Activated B cell treated with CpG ODN at 0.5 μM for 24 hours (primary cell): ENCODE measurements at places on chromosomes 11 and 22. TPM values are rescaled to one million over a fixed set of nuclear protein-coding genes. Genes with fewer than 3 reads are reported as not detected.

DNA sequence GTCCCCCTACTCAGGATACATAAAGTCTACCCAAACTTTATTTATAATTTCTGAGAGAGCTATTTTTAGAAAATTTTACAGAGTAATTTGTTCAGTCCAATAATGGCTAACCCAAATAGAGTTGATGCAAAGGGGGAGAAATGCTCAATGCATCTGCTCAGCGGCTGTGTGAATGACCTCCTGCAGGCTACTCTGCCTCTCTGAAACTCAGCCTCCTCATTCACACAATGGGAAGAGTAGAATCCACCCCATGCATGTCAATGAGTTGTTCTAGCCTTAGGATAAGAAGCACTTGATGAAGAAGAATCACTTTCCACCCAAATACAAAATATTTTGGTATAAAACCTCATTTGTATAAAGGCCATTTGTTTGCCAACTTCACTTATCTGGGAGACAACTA is 1204.0 kb downstream of the LRRC4C start:
- no peak overlapping the region for H3K27ac ChIP-seq
- H3K36me3 ChIP-seq: no peaks in the 10 kb centered on the region
- no peak overlapping the region for H3K4me3 ChIP-seq
- no peak for DNase-seq

- no peaks in the 10 kb centered on the region for H3K36me3 ChIP-seq
- H3K27ac ChIP-seq: peak overlapping the region; percentile 92
- peak overlapping the region; percentile 53 for H3K4me3 ChIP-seq
- peaks cover 56% of the 10 kb centered on the region for H3K4me1 ChIP-seq
- H3K27me3 ChIP-seq: no peaks in the 10 kb centered on the region
These were observed 6.4 kb upstream of the IFITM3 start for GRCh38 chr11:326842-327580.

- no peaks in the 10 kb centered on the region for H3K27me3 ChIP-seq
- H3K4me1 ChIP-seq: no peaks in the 10 kb centered on the region
- H3K36me3 ChIP-seq: no peaks in the 10 kb centered on the region
- no peak overlapping the region for H3K27ac ChIP-seq
- DNase-seq: no peak
These were observed 346.0 kb upstream of the C11orf87 start for GRCh38 chr11:109075976-109076375.

DNA sequence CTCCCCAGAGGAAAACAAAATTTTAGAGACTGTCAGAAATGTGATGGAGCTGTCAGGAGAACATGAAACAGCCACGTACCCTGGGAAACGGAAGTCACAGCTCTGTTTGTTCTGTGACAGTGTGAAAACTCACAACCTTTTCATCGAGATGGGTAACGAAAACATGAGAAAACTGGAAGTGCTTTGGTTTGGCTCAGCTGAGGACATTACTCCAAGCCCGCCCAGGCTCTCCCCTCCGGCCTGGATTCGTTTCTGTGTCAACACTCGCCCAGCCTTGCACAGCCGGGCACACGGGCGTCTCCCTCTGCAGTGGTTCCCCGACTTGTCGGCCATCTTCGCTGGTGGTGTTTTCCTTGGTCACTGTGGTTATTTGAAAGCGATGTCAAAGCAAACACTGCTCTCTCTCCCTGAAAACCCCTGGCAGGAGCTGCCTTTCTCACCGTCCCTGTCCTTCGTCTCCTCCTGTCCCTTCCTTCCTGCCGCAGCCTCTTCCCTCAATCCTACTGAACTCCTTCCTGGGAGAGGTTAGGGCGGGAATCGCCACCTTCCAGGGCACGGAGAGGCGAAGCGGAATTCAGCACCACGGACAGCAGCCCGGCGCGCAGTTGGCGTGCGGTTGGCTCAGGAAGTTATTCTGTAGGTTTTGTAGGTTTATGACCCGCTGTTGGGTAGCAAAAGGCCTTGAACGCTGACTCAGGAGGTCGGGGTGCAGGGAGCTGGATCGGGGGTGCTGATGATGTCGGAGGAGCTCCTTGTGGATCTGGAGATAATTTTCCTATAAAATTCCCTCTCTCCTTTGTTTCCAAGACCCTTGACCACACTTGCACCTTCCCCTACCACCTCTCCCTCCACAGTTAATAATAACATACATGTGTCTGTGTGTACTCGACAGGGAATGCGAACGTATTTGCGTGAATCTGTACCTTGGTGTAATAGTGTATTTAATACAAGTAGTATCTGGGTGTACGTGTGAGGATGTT is 13.1 kb upstream of the RPS19BP1 start:
- H3K27me3 ChIP-seq: peaks cover 50% of the 10 kb centered on the region
- H3K4me3 ChIP-seq: no peak overlapping the region
- H3K27ac ChIP-seq: no peak overlapping the region
- no peaks in the 10 kb centered on the region for H3K36me3 ChIP-seq

DNA sequence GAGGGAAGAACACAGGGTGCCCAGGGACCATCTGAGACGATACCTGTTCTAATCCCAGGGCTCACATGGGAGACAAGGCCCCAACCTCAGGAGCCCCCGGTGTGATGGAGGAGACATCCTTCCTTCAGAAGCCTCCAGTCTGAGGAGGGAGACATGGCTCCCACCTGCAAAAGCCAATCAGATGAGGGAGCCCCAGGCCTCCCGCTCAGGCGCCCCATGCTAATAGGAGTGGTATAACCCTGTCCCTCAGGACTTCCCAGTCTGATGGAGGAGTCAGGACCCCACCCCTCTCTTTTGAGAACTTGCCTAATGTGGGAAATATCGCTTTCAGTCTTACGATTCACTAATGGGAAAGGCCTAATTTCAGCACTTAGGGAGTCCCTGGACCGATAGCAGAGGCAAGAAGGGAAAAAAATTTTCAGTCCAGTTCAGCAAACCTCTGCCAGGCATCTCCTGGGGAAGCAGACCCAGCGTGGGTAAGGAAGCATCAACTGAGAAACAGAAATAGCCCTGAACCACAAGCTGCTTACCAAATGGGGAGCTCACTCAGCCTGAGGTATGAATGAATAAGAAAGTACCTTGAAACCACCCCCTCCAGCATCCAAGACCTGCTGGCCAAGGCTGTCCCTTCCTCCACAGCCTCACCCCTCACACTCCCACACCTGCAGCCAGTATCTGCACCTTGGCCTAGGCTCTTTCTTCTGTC is 5.9 kb downstream of the ARRB1 start:
- no peak overlapping the region for H3K4me3 ChIP-seq
- no peak overlapping the region for H3K27ac ChIP-seq
- H3K36me3 ChIP-seq: no peaks in the 10 kb centered on the region

The ZNF74 gene
- total RNA-seq: 4.3 and 4.9 TPM in 2 replicates

The ADAMTS15 gene
- total RNA-seq: not detected in 2 replicates
